SHP77 (cell line): ENCODE measurements at places on chromosomes 11 and 22.

GRCh38 chr22:50467773-50468440 lies 6.9 kb downstream of the SBF1 start:
- DNase-seq, result no peak

- no peak for DNase-seq
Measured at GRCh38 chr22:32708830-32709229, 92.7 kb upstream of the TIMP3 start.

DNA sequence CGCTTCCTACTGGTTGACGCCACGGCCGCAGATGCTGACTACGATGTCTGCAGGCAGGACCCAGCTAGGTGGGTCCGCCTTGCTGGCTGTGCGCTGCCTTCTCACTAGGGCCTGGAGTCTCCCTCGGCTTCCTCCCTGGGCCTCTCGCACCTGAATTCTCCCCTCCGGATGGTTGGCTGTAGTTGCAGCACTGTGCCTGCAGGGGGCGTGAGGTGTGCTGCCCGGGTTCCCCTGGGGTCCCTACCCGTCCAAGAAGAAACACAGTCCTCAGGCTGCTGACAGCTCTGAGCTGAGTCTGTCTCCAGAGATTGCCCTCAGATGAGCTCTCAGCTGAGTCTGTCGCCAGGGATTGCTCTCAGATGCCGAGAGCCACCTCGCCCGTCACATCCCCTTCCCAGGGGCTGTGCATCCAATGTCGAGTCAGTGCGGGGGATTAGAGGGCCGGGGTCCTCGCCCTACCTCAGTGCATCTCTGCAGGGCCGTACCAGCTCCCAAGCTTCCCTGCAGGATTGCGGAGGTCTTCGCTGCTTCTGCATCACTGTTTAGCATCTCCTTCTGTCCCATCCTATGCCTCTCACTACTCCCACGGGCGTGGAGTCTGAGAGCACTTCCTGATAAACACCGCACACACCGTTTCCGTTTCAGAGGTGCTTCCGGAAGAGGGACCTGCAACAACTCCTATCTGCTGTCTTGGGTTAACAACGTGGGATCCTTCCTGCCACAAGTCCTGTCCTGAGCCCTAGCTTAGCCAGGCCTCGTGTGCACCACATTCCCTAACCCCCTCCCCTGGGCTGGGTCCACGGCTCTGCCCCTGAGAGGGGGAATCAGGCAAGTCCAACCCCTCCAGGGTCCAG lies 196.9 kb downstream of the CSNK2A3 start:
- no peak for DNase-seq

DNA sequence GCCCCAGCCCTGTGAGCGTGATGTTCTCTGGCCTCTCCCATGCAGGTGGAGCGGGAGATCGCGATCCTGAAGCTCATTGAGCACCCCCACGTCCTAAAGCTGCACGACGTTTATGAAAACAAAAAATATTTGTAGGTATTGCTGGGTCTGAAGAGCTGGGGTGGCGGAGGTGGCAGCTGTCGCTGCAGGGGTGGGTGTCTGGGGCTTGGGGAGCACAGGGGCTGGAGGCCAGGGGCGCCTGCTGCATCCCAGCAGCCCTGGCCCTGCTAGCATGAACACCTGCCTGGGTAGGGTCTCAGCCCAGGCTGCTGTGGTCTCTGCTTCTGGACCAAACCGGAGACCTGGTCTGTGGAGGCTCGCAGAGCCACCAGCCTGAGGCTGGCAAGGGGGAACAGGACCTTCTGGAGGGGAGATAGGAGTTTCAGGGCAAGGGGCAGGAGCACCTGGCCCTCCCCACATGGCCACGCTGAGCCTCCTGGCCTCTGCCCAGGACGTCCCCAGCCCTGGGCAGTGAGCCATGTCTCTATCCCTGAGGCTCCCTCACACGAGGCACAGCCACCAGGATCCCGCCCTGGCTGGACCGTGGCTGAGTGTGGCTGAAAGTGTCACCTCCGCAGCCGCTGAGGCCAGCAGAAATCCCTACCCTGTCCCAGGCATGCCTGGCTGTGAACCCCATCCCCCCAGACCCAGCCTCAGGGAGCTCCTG lies 48.2 kb downstream of the MOB2 start:
- no peak for DNase-seq
